Kidney (tissue), 22 donors: ENCODE measurements at places on chromosomes 16 and 17. TPM values are rescaled to one million over a fixed set of nuclear protein-coding genes. Genes with fewer than 3 reads are reported as not detected.

ASPA gene
- 5.1 TPM for total RNA-seq

- no peak for DNase-seq
- H3K27ac ChIP-seq: no peak overlapping the region
- H3K36me3 ChIP-seq: no peaks in the 10 kb centered on the region
- no peak overlapping the region for H3K4me3 ChIP-seq
These were observed 266.6 kb downstream of the XYLT1 start for GRCh38 chr16:17204206-17204605.

GRCh38 chr17:43463241-43463640 lies 20.5 kb upstream of the DHX8 start:
- H3K27ac ChIP-seq: no peak overlapping the region
- H3K4me1 ChIP-seq: no peaks in the 10 kb centered on the region
- no peak overlapping the region for H3K4me3 ChIP-seq
- H3K27me3 ChIP-seq: no peaks in the 10 kb centered on the region

GRCh38 chr16:55501549-55502322 lies 7.1 kb upstream of the LPCAT2 start:
- peaks cover 4% of the 10 kb centered on the region for H3K4me1 ChIP-seq
- no peak overlapping the region for H3K4me3 ChIP-seq
- no peaks in the 10 kb centered on the region for H3K27me3 ChIP-seq
- no peak for DNase-seq
- H3K36me3 ChIP-seq: no peaks in the 10 kb centered on the region

KCNG4 gene
- not detected for total RNA-seq

GRCh38 chr16:3112058-3112880 lies at the start of gene ZNF205:
Gene ZNF205 (plus strand): TSS chr16:3112586. CDS start chr16:3113431, 845 bp downstream.
- peak; percentile 92 for DNase-seq
- peak within 1 kb of the TSS; percentile 20 for H3K27ac ChIP-seq
- H3K36me3 ChIP-seq: peaks cover 4% of the 10 kb centered on the region
- H3K4me1 ChIP-seq: peaks cover 14% of the 10 kb centered on the region
- peak within 1 kb of the TSS; percentile 66 for H3K4me3 ChIP-seq
- H3K27me3 ChIP-seq: no peaks in the 10 kb centered on the region

DNA sequence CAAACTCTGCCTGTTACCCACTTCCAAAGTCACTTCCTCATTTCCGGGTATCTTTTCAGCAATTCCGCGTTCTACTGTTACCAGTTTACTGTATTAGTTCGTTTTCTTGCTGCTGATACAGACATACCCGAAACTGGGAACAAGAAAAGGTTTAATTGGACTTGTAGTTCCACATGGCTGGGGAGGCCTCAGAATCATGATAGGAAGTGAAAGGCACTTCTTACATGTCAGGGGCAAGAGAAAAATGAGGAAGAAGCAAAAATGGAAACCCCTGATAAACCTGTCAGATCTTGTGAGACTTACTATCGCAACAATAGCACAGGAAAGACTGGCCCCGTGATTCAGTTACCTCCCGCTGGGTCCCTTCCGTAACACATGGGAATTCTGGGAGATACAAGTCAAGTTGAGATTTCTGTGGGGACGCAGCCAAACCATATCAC lies 30.9 kb downstream of the PAFAH1B1 start:
- no peak overlapping the region for H3K27ac ChIP-seq
- no peaks in the 10 kb centered on the region for H3K4me1 ChIP-seq
- no peak for DNase-seq
- H3K27me3 ChIP-seq: no peaks in the 10 kb centered on the region

DNA sequence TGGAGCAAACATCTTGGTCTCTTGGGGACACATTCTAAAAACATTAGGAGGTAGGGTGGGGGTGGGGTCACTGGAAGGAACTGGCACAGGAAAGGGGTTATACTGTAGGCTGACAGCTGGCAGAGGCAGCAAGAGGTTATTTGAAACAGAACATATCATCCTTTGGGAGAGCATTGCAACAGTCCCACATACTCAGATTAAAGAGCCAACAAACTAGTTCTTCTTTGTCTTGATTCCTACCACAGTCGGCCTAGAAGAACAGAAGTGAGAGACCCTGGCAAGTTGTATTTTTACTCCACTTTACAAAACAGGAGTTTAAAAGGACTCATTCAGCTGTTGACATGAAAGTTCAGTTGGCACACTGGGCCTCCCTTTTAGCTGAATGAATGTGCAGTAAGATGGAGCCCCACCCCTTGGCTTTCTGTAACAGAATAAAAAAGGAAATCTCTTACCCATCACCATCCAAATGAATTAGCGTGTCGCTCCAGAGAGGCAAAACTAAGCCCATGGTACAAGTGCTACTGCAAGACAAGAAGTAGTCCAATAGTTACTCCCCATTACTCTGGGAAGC lies 54.6 kb upstream of the CORO6 start:
- no peaks in the 10 kb centered on the region for H3K27me3 ChIP-seq
- peaks cover 12% of the 10 kb centered on the region for H3K36me3 ChIP-seq
- no peaks in the 10 kb centered on the region for H3K4me1 ChIP-seq

GRCh38 chr17:37488009-37488604 lies 1.6 kb upstream of the DUSP14 start:
- H3K36me3 ChIP-seq: no peaks in the 10 kb centered on the region
- H3K27me3 ChIP-seq: no peaks in the 10 kb centered on the region

DNA sequence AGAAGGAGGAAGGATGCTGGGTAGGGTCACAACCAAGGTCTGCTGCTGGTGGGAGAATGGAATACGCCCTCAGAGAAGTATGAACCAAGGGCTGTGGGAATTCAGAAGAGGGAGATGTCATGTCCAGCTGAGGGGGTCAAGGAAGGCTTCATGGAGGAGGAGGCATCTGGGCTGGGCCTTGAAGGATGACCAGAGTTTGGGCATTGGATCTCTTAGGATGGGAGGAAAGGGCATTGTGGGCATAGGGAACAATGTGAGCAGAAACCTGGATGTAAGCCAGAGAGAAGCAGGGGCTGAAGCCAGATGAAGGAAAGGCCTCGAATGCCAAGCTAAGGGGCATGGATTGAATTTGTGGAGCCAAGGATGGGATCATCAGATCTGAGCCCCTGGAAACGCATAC lies 49.2 kb upstream of the MAP3K14 start:
- no peaks in the 10 kb centered on the region for H3K27me3 ChIP-seq
- H3K4me1 ChIP-seq: no peaks in the 10 kb centered on the region
- H3K27ac ChIP-seq: no peak overlapping the region
- no peak overlapping the region for H3K4me3 ChIP-seq
- no peaks in the 10 kb centered on the region for H3K36me3 ChIP-seq
- DNase-seq: no peak

DNA sequence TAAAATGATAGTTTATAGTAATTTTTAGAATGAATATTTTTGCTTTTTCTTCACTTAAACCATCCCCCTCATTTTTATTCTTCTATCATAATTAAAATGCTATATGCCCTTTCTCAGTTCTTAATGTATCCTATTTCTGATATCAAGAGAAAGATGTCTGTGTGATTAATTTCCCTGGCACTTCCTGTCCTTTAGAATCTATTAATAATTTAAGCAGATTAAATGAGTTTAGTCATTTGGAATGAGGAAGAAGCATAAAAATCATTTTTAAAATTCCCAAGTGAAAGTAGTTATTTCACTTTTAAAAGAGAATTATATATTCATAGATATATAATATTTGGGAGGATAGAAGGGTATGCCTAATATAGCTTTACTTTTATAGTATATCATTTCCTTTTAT lies 27.8 kb upstream of the CDR2 start:
- no peak overlapping the region for H3K27ac ChIP-seq
- H3K36me3 ChIP-seq: no peaks in the 10 kb centered on the region
- H3K27me3 ChIP-seq: no peaks in the 10 kb centered on the region
- H3K4me3 ChIP-seq: no peak overlapping the region

SMTNL2 gene
- 25.6 TPM for total RNA-seq

ALG1 gene
- total RNA-seq: 23.4 TPM

GRCh38 chr16:47018223-47018891 lies 44.9 kb upstream of the DNAJA2 start:
- no peak overlapping the region for H3K27ac ChIP-seq
- H3K4me3 ChIP-seq: no peak overlapping the region
- H3K36me3 ChIP-seq: no peaks in the 10 kb centered on the region
- no peaks in the 10 kb centered on the region for H3K4me1 ChIP-seq

GRCh38 chr17:72146371-72146770 lies 25.6 kb downstream of the SOX9 start:
- H3K27me3 ChIP-seq: no peaks in the 10 kb centered on the region
- H3K4me1 ChIP-seq: no peaks in the 10 kb centered on the region
- H3K4me3 ChIP-seq: no peak overlapping the region
- no peaks in the 10 kb centered on the region for H3K36me3 ChIP-seq
